PC-3 (cell line): ENCODE measurements at places on chromosomes 7 and 10. TPM values are rescaled to one million over a fixed set of nuclear protein-coding genes. Genes with fewer than 3 reads are reported as not detected.

AP3M1 gene
- total RNA-seq, result 129 and 165 TPM in 2 replicates

CALML5 gene
- not detected in 2 replicates for total RNA-seq

HOXA4 gene
- total RNA-seq, result 2.3 and 5.1 TPM in 2 replicates

TAS2R39 gene
- not detected in 2 replicates for total RNA-seq

CRYGN gene
- total RNA-seq, result 0.11 TPM in 1 of 2 replicates, not detected in the other

KLF14 gene
- total RNA-seq, result not detected in 2 replicates

FAM180A gene
- total RNA-seq, result not detected in 2 replicates

C10orf62 gene
- not detected in 2 replicates for total RNA-seq

RASA4B gene
- 10.2 and 17.2 TPM in 2 replicates for total RNA-seq

STEAP1B gene
- total RNA-seq, result 0.47 TPM in 1 of 2 replicates, not detected in the other

WEE2 gene
- total RNA-seq, result not detected in 2 replicates

HPS1 gene
- total RNA-seq, result 19.1 and 20.6 TPM in 2 replicates

SFTPA1 gene
- total RNA-seq, result not detected in 2 replicates

FAM237B gene
- total RNA-seq, result not detected in 2 replicates

ALOX5 gene
- total RNA-seq, result 0.11 and 0.92 TPM in 2 replicates

PNLIP gene
- not detected in 2 replicates for total RNA-seq

ANKRD26 gene
- total RNA-seq, result 2.9 and 5.0 TPM in 2 replicates

AGAP9 gene
- 5.6 and 7.1 TPM in 2 replicates for total RNA-seq

INA gene
- not detected in 2 replicates for total RNA-seq

CDC14C gene
- not detected in 2 replicates for total RNA-seq

GHRHR gene
- total RNA-seq, result not detected in 2 replicates

ING3 gene
- total RNA-seq, result 12.4 and 12.8 TPM in 2 replicates

OPN4 gene
- total RNA-seq, result not detected in 2 replicates

ZNF107 gene
- 4.3 and 4.8 TPM in 2 replicates for total RNA-seq

NEBL gene
- 14.7 and 18.8 TPM in 2 replicates for total RNA-seq

SRGN gene
- 346 and 422 TPM in 2 replicates for total RNA-seq

FAM107B gene
- total RNA-seq, result 33.5 and 36.6 TPM in 2 replicates

COBL gene
- 8.6 and 8.8 TPM in 2 replicates for total RNA-seq

JAKMIP3 gene
- total RNA-seq, result 0.92 and 1.0 TPM in 2 replicates

PTN gene
- total RNA-seq, result 0.07 and 0.46 TPM in 2 replicates

NPY gene
- not detected in 2 replicates for total RNA-seq

IDI2 gene
- total RNA-seq, result not detected in 2 replicates

TMEM178B gene
- 0.29 and 0.46 TPM in 2 replicates for total RNA-seq
